Epithelial cell of esophagus (primary cell): ENCODE measurements at places on chromosomes 5 and 9.
A peak's percentile ranks its signal among the peaks of the same experiment; 100 is the strongest.

DNA sequence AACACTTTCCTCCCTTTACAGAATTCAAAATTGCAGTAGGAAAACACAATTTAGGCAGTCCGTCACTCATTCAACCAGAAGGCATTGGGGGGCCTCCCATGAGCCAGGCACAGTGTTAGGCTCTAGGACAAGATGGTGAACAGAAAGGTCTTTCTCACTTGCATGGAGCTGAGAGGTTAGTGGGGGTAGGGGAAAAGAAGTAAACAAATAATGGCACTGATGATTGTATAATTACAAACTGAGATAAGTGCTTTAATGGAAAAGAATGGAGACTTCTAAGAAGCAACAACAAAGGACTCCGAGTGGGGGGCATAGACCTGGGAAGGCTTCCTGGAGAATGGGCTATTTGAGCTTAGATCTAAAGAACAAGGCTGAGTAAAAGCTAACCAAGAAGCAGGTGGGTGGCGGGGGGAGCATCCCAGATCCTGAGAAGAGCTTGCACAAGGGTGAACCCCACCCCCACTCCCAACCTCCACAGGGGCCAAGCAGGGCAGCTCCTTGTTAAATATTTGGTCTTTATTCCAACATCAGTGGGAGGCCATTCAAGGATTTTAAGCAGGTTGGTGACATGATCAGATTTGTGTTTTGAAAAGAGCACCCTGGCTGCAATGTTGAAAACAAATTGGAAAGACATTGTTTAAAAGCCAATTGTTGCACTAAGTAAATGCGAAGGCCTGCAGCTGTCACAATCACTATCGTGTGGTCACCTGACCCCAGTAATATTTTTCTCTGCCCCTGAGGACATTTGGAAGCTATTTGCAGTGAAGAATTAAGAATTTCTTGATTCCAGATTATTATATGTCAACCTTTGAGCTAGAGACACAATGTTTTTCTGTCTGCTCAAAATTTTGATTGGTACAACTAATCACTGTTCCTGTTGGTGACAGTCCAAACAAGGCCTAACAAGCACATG, 73.9 kb upstream of the EFNA5 start:
- DNase-seq: no peak

DNA sequence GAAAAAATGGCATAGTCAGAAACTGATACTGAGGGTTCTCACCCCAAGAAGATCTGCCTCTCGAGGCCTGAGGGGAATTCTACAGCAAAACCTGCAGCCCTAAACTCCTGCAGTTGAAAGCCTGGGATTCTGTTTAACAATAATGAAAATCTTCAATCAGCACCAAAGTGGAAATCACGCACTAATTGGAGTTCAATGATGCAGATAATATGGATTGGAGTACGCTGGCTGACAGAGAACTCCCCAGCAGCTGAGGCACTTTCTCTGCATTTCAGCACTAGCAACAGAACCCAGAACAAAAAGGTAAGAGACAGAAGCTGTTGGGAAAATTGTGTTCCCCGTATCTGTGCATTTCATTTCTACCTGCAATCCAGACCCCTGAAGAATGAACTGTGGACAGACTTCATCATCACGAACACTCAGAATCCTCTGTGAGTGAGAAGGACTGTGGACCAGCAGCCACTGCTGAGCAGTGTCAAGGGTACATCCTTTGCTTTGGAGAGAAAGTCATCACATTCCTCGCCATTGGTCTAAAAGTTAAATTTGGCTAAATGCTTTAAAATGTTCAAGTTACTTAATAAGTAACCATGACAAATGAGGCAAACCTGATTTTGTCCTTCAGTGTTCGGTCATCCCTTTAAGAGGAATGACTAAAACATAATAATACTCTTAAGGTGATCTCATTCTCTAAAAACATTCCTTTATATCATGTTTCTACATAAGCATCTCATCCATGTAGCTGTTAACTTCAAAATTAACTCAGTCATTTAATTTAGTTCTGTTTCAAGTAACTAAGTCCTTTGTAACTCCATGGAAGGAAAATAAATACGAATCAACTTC, 126.1 kb downstream of the GAS1 start:
- DNase-seq: no peak

DNA sequence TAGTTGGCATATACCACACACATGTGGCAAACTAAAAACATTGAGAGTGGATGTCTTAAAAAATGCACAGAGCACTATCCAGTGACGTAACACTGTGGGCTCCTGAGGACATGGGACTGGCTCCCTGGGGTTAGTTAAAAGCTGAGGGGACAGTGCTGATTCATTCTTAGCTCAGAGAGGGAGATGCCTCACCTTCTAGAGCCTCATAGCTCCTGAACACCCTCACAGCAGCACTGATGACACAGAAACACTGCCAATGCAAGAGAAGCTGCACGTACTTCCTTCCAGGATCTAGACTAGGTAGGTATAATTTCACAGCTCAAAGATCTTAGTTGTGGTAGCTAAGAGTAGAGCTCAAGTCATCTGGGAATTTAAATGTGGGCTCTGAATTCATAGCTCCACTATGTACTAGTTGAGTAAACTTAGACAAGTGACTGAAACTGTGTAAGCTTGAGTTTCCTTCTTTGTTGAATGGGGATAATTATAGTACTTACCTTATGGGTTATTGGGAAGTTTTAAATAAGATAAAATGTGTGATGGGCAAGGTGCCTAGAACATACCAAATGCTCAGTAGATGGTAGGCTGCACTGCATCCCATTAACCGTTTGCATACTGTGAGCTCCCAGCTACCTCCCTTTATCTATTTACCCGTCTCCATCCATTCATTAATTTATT, 279.9 kb downstream of the ASTN2 start:
- DNase-seq: peak; percentile 14

DNA sequence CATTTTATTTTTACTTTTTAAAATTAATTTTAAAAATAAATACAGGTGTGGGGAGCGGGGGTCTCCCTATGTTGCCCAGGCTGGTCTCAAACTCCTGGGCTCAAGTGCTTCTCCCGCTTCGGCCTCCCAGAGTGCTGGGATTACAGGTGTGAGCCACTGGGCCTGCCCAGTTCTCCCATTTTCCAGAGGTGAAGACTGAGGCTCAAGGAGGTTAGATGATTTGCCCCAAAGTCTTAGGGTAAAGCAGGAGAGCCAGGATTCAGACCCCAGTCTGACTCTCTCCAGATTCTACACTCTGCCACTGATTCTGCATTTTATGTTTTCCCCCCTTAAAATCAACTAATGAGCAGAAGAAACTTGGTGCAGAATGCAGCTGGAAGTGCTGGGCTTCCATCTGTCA, 36.9 kb downstream of the CFAP77 start:
- no peak for DNase-seq

GRCh38 chr9:91151718-91152095, 210.0 kb downstream of the AUH start:
- DNase-seq: no peak

DNA sequence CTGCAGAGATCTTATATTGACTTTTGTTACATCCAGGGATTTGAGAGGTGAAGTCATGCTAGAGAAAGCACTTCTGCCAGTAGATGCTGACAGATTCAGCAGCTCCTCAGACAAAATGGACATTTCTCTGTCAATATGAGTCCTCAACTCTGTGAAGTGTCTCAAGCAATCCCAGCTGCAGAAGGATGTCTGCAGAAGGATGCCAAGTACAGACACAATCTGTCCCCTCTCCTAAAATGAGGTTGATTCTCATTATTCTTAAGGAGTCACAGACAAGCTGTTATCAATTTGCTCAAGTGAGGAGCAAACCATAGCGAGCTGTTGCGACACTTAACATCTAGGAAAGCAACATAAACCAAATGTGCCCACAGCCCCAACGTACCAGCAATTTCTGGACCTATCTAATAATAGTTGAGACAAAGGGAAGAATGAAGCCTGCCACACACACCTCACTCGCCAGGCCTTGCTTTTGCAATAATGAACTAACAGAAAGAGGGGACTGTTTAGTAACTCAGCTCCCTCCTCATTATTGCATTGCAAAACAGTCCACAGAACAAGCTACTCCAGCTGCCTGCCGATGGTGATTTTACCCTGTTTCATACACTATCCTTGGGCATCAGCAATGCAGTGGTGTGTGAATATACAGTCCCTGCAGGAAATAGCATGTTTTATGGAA, 364.2 kb upstream of the PDE4D start:
- DNase-seq: no peak

DNA sequence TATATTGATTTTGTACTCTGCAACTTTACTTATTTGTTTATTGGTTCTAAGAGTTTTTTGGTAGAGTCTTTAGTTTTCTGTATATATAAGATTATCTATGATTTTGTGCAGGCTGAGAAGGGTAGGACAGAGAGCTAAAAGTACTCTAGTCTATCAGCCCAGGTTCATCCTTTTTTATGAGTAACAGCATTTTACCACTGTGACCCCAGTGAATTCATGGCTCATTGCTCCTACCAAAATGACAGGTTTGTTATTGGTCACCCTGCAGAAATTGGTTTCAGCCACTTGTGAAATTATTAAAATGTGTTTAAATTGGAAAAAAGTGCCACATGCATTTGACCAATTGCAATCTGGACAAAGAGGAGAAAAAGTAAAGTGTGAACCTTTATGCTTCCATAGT, 421.4 kb upstream of the DAB2 start:
- no peak for DNase-seq

DNA sequence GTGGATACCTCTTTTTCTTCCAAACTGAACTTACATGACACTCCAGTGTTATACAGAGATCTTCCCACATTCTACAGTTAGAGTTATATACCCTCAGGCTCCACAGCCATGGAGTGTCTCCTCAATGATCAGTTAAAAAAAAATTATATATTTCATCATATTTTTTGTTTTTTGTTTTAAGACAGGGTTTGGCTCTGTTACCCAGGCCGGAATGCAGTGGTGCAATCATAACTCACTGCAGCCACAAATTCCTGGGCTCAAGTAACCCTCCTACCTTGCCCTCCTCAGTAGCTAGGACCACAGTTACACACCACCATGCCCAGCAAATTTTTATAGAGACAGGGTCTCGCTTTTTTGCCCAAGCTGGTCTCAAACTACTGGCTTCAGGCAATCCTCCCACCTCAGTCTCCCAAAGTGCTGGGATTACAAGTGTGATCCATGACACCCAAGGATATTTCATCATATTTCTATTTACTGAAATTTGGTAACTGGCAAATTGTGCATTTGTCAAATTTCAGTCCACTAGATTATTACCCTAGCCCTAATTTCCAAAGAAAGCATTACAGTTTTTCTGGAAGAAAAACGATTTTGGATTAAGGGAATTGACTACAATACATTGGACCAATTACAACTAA, 18.1 kb upstream of the SCAI start:
- DNase-seq: peak; percentile 24

DNA sequence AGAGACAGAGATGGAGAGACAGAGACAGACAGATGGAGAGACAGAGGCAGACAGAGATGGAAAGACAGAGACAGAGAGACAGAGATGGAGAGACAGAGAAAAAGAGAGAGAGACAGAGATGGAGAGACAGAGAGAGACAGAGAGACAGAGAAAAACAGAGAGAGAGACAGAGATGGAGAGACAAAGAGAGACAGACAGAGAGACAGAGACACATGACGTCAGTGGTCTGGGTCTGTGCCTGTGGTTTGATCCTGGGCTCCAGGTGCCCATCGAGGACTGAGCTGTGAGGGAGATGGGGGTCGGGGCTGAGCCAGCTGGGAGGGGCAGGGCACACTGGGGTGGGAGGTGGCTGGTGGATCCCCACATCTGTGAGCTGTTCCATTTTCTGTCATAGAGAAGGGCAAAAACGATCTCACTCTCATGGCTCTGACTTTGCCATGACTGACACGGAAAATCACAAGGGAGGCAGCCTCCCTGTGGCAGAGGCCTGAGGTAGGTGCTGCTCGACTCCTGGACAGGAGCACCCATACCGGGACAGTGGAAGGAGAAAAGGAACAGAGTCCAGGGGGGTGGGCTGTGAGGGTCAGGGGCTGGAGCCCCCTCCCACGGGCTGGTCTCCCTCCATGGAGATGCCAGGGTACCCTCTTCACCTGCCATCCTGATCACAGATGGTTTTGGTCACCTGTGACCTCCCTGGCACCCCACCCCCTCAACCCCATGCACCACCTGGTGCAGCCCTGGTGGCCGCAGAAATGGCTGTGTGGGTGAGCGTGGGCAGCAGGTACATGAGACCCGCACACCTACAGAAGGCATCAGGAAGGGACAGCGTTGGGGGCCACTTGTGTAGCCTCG, 28.8 kb downstream of the GLT6D1 start:
- DNase-seq: no peak

- no peak for DNase-seq
Measured at GRCh38 chr5:55918087-55919035, 67.2 kb downstream of the IL31RA start.

DNA sequence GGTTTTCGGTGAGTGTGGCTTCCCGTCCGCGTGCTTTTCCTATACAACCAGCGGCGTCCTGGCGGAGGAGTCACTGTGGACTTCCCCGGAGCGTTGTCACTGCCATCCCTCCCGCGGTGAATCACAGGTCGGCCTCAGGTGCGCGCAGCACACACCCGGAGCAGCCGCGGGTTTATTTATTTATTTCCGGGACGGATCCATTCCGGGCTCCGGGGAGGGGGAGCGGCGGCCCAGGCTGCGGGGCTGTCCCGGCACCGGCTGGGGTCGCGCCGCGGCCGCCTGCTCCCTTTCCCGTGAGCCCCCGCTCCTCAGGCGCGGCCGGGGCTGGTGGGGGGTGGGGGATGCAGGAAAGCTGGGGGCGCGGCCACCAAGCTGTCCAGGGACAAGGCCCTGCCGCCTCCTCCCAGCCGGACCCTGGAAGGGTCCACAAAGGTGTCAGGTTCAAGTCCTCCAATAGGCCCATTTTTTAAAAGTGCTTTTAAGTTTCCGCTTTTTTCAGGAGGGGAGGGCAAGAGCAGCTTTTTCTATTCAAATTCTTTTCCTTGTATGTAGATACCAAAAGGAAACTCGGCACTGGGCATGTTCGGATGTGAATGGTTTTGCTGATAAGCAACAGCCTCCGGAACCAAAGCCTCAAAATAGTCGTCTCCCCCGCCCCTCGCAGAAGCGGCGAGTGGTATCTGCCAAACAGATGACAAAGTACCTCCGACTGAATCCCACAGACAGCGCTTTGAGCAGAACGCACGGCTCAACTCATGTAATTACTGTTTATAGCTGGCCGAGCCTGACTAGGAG, 192.5 kb downstream of the CD180 start:
- peak; percentile 97 for DNase-seq

GRCh38 chr5:135319928-135320606, 79.0 kb downstream of the MACROH2A1 start:
- no peak for DNase-seq

- peak; percentile 87 for DNase-seq
Measured at GRCh38 chr5:108381350-108381953, 446 bp downstream of the FBXL17 start.
